ENCODE measurements at places on chromosomes 13 and 19. TPM values are rescaled to one million over a fixed set of nuclear protein-coding genes. Genes with fewer than 3 reads are reported as not detected.

Gene KLK4
- total RNA-seq: not detected

Gene RASA3
- total RNA-seq: 84.2 TPM

Gene TUBB4A
- total RNA-seq: 5.9 TPM

Gene DHDH
- total RNA-seq: 0.52 TPM

Gene PDX1
- not detected for total RNA-seq

Gene OR7A5
- total RNA-seq: not detected

Gene UBE2L5
- not detected for total RNA-seq

Gene LILRB2
- total RNA-seq: not detected

Gene PCDH20
- total RNA-seq: not detected

Gene CGB2
- not detected for total RNA-seq

Gene MYH14
- total RNA-seq: not detected

Gene TEX26
- total RNA-seq: not detected

Gene OLFM4
- total RNA-seq: not detected

Gene ZNF568
- 6.8 TPM for total RNA-seq

Gene ABCC4
- total RNA-seq: 10.1 TPM

Gene NDUFS7
- total RNA-seq: 97.5 TPM

Gene LRP3
- total RNA-seq: 0.84 TPM

Gene CEACAM7
- not detected for total RNA-seq

All from T-helper 2 cell treated with Interferon-gamma antibody and Interleukin-4, amounts not matched to agents 100 ng/mL and 5 ng/mL, for 36 hours (primary cell).